Fibroblast of skin of left quadriceps (primary cell): ENCODE measurements at places on chromosomes 13 and 19.

GRCh38 chr13:113029487-113030258 lies 60.7 kb downstream of the MCF2L start:
- DNase-seq: no peak

DNA sequence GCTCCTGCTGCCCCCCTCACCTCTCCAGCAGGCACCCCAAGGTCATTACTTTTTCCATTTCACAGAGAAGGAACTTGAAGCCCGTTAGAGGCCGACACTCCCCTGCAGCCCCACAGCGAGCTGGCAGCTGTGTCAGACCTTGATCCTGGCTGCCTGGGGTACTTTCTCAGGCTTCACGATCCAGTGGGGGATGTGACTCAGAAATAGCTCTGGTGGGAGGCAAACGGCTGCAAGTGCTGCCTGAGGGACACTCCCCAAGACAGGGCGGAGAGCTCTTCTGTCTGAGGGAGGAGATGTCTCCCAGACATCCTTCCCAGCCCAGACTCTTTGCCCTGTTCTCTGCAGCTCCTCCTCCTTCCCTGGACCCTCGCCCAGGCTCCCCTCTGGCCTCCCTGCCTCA lies 4.8 kb downstream of the TSKS start:
- DNase-seq: peak; percentile 35

DNA sequence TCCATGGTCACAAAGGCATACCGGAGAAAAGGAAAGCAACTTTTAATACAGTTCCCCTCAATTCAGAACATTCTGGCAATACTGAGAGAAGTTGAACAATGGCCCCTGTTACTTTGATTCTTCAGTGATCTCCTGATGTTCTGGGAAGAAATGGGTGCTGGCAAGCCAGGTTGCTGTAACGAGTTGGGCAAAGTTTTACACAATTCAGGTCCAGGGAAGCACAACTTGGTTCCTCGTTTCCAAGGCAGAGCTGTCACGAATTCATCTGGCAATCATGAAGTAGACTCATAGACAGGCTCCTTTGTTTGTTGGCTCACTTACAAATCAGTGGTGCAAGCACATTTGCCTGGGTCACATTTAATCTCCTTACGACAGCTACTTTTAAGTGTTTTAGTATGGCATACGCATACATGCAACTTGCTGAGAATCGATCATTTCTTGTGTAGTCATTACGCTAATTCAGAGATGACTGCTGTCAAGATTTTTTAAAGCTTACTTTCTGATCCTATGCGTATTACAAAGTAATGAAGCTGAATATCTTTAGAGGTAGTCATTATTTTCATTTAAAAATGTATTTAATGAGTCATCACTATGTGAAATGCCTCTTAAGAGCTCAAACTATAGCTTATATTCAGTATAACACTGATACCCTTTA lies 174.7 kb downstream of the GPC5 start:
- DNase-seq: no peak

- no peak for DNase-seq
Measured at GRCh38 chr19:7852851-7853769, 21.1 kb downstream of the PRR36 start.

DNA sequence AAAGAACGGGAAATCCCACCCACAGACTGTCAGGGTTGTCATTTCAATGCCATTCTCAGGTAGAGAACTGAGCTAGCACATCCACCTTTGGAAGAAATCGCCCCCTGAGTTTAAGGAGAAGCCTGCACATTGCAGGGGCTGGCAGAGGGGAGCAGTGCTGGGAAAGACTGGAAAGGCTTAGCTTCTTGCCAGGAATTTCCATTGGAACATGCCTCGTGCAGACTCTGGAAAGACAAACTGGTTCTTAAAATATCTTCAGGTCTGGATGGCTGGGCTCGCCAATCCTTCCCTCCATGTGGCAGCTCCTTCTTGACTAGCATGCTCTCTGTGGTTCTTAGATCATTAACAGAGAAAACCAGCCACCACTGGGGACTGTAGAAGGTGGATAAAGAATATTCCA lies 414.1 kb downstream of the TSHZ3 start:
- DNase-seq: no peak

- DNase-seq: no peak
Measured at GRCh38 chr13:59047546-59047945, 1116.2 kb downstream of the DIAPH3 start.

DNA sequence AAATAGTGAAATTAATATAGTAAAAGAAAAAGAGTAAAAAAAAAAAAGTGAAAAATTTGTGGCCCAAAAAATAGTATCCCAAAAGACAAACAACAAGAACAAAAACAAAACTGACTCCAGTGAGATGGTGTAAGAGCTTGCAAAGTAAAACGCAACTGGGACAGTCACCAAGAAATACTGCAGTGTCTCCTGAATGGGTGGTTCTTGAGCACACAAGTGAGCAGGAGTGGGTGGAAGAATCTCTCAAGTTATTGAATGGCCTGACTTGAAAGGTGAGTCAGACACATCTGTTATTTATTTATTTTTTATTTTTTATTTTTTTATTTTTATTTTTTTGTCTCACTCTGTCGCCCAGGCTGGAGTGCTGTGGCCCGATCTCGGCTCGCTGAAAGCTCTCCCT lies 1.9 kb downstream of the ZNF493 start:
- no peak for DNase-seq

- no peak for DNase-seq
Measured at GRCh38 chr13:36026531-36026930, 104.7 kb downstream of the DCLK1 start.

GRCh38 chr13:21932578-21932977 lies 261.7 kb downstream of the FGF9 start:
- no peak for DNase-seq

- no peak for DNase-seq
Measured at GRCh38 chr13:73937441-73937840, 196.8 kb downstream of the KLF12 start.

GRCh38 chr19:15538774-15539173 lies 30.4 kb downstream of the CYP4F22 start:
- DNase-seq: no peak
